Testis (tissue), 5 donors: ENCODE measurements at places on chromosomes 12 and 14. TPM values are rescaled to one million over a fixed set of nuclear protein-coding genes. Genes with fewer than 3 reads are reported as not detected.

The B4GALNT3 gene
- polyA plus RNA-seq = 34.6 TPM

The HPD gene
- 11.6 TPM for polyA plus RNA-seq

The EFS gene
- polyA plus RNA-seq = 10.5 TPM

The RPL10L gene
- 182 TPM for polyA plus RNA-seq

The VASH1 gene
- 32.0 TPM for polyA plus RNA-seq

The RASSF8 gene
- 90.0 TPM for polyA plus RNA-seq

The TTC5 gene
- polyA plus RNA-seq = 36.6 TPM

The AKAP3 gene
- 251 TPM for polyA plus RNA-seq

The KCNC2 gene
- not detected for polyA plus RNA-seq

The TAMALIN gene
- 7.7 TPM for polyA plus RNA-seq

The BCL11B gene
- polyA plus RNA-seq = 0.96 TPM

The TAS2R10 gene
- not detected for polyA plus RNA-seq

The AQP6 gene
- polyA plus RNA-seq = 3.1 TPM
